ENCODE measurements at places on chromosomes 2 and 18.

DNA sequence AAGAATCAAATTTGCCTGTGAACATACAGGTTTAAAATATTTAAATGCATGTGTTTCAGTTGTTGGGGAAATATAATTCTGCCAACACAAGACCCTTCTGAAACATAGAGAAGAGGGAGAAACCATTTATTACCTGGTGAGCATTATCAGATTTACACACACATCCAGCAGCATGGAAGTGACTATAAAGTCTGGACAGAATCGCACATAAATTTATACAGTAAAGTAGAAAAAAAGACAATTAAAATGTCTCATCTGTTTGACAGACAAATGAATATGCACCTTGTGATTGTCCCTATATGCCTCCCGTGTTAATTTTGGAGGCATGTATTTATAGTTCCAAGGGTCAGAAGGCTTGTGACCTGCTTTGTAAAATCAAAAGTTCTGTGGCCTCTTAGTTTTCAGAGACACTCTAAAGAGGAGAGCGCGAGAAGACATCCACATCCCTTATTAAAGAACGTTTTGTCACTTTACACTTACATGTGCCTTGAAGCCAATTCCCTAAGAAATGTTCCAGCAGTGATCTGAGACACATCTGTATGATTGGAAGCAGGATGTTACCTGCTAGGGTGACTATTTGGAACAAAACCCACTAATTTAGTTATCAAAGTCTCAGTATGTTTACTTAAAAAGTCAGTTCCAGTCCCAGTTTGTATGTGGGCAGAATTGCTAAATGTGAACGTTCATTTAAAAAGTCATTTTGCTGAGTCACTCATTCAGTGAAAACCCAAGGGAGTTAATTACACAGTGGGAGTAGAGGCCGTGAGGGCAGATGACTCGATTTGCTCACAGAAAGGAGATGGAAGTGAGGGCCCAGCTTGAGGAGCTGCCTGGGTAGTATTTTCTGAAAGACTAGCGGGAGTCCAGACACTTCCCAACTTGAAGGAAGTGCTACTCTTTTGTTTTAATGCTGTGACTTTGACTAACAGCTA is 527.6 kb upstream of the MEX3C start:
- DNase-seq: no peak

GRCh38 chr2:134980639-134981038 is 62.0 kb downstream of the CCNT2 start:
- no peak for DNase-seq

DNA sequence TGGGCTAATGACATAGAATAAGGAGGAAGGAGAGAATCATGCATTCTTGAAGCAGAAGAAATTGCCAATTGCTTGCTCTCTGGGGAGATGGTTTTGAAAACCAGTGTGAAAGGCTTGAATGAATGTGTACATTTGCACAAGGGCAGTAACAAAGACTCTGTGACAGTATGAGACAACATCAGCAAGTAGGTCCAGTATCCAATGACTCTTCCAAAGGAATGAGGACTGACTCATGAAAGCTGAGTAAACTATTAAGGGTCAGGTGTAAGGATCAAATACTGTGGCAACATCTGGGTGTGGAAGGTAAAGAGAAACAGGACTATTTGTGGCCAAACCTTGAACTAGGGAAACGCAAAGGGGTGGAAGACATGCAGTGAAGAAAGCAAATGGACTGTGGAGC is 886.0 kb upstream of the CHAC2 start:
- DNase-seq: no peak

- DNase-seq: no peak
Observed at GRCh38 chr2:11752906-11753305, 6.5 kb downstream of the LPIN1 start.

DNA sequence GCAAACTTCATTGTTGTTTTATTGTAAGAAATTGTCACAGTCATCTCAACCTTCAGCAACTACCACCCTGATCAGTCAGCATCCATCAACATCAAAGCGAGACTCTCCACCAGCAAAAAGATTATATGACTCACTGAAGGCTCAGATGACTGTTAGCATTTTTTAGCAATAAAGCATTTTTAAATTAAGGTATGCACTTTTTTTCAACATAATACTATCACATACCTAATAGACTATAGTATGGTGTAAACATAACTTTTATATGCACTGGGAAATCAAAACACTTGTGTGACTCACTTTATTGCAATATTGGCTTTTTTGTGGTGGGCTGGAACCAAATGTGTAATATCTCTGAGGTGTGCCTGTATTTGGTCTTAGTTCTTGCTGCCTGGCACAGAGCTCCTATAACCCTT is 15.6 kb downstream of the SCN1A start:
- no peak for DNase-seq

- no peak for DNase-seq
Observed at GRCh38 chr18:75739682-75740081, 312.2 kb upstream of the SMIM21 start.

DNA sequence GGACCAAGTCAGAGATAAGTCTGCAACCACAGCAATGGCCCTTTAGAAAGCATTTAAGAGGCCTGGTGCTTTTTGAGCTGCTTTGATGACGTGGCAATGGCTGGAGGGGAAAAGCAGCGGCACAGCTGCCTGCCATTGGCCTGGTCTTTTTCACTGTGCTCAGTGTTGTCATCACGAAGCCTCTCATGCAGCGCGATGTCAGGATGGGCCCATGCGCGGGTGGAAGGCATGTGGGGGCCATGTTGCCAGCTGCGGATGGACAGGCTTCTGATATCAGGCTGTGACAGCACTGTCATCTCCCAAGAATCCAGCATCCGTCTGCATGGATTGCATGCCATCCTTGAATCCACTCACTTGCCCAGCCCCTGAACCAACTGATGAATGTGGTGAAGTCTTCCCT is 204.5 kb downstream of the ACKR3 start:
- DNase-seq: no peak

DNA sequence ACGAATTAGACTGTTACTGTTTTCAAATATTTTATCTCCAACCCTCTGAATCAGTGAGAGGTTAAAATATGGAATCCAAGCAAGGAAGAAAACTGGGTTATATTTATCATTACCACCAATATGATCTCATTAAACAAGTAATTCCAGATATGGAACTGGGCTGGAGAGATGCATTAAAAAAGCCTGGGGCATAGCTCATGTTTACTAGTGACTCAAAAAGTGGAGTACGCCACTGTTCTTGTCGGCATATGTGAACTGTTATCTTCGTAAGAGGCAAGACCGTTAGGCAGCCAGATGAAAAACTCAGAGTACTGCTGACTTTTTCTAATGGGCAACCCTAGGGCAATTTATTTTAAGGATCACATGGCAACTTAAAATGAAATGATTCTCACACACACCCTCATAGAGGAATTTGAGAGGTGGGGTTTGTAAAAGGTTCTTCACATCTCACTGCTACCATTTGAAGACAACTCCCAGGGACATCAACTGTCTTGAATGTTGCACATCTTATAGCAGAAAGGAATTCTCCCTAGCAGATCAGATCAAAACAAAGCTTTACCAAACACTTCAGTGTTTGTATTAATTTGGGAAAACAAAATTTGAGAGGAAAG is 105.2 kb upstream of the TFCP2L1 start:
- no peak for DNase-seq

DNA sequence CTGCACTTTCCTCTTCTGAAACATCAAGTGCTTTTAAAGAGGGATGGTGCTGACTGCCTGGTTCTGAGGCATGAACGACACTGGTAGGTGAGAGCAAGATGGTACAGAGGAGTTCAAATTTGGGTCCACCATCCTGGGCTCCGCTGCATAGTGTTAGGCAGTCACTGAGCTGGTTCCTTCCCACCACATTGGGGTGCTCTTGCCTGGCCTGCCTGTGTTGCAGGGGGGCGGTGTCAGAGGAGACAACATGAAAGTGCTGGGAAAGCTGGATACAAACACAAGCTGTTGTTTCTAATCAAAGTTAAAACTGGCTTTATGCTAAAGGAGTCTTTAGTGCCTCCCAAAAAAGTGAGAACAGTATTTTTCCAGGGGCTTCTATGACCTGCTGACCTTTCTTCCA is 258.1 kb downstream of the GBX2 start:
- DNase-seq: no peak

DNA sequence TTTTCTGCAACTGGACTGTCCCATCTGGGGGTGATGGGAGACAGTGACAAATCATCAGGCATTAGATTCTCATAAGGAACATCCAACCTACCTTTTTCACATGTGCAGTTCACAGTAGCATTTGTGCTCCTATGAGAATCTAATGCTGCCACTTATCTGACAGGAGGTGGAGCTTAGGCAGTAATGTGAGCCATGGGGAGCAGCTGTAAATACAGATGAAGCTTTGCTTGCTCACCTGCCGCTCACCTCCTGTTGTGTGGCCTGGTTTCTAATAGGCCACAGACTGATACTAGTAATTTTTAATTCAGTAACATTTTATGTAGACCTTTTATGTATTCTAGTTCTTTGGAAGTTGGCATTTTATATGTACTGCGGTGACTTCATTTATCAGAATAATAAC is 180.1 kb upstream of the SPOPL start:
- DNase-seq: no peak

DNA sequence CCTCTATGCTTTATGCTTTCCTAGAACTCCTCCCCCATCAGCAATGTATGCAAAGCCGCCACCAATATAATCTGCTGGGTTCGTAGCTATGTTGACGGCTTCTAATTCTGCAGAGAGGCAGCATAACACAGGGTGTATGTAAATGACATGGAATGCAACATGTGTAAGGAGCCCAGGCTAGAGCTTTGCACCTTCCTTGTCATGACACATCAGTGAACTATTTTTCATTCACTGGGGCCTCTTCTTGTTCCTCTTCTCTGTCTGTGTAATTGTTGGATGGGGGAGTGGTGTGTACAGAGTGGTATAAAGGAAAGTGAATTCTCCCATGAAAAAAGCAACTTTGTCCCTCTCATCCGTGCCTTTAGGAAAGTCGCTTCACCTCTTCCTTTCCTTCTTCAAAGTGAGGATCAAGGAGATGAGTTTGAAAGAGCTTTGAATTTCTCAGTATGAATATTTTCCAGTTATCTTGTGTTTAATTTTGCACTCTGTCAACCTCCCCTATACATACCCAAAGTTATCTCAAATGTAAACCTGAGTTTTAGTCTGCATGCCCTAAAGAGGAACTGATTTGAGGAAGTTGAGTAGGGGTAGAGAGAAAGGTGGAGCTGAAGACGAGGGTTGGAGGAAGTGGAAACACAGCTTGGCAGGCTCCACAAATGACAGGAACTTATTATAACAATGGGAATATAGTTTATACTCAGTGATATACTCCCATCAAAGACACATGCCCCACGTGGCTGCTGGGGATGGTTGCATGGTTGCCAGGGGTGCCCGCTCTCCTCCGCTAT is 74.9 kb upstream of the ARL4C start:
- no peak for DNase-seq

- peak; percentile 21 for DNase-seq
Observed at GRCh38 chr2:143705108-143705707, 576.0 kb downstream of the ARHGAP15 start.

DNA sequence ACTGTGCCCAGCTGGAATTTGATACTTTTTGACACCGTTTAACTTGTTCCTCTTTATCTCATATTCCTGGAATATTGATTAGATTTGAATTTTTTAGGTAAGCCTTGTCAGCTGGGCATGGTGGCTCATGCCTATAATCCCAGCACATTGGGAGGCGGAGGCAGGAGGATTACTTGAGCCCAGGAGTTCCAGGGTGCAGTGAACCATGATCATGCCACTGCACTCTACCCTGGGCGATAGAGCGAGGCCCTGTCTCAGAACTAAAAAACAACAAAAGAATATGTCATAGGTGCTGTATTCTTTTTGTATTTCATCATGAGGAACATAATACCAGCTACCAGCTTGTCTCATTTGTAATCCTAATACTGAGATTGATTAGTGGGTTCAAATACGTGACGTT is 90.3 kb downstream of the ZNF532 start:
- no peak for DNase-seq

DNA sequence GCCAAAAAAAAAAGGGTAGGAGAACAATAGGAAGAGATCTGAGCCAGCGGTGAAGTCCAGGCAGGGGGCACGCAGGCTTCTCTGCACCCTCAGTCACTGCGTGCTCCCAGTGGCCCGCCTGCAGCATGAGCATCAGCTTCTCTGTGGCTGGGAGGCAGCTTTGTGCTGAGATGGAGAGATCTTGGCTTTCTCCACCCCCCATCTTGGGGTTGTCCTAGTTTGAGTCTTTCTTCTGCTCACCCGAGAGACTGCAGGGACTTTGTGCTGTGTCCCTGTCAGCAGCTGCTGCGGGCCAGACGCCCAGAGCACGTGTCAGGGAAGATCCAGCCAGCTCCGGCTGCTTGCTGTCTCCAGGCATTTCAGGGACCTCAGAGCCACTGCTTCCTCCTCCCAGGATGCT is 20.3 kb downstream of the TRAPPC12 start:
- DNase-seq: no peak

- DNase-seq: no peak
Observed at GRCh38 chr2:19189391-19189790, 169.0 kb downstream of the OSR1 start.

- no peak for DNase-seq
Observed at GRCh38 chr18:78980777-78981380, 1.3 kb downstream of the SALL3 start.

GRCh38 chr2:72153026-72153791 is 5.5 kb upstream of the CYP26B1 start:
- no peak for DNase-seq

- no peak for DNase-seq
Observed at GRCh38 chr18:55549474-55550104, 38.4 kb downstream of the TCF4 start.

- DNase-seq: no peak
Observed at GRCh38 chr18:56799756-56800155, 148.6 kb downstream of the WDR7 start.

GRCh38 chr2:67463810-67464209 is 66.7 kb downstream of the ETAA1 start:
- DNase-seq: no peak

- DNase-seq: no peak
Observed at GRCh38 chr2:239697399-239698164, 296.8 kb upstream of the HDAC4 start.

GRCh38 chr2:231530099-231531011 is at the start of gene NMUR1:
Gene NMUR1 (minus strand): TSS chr2:231530445. CDS start chr2:231530361, 84 bp downstream.
- no peak for DNase-seq

GRCh38 chr2:144256996-144257707 is 262.8 kb downstream of the ZEB2 start:
- DNase-seq: no peak

DNA sequence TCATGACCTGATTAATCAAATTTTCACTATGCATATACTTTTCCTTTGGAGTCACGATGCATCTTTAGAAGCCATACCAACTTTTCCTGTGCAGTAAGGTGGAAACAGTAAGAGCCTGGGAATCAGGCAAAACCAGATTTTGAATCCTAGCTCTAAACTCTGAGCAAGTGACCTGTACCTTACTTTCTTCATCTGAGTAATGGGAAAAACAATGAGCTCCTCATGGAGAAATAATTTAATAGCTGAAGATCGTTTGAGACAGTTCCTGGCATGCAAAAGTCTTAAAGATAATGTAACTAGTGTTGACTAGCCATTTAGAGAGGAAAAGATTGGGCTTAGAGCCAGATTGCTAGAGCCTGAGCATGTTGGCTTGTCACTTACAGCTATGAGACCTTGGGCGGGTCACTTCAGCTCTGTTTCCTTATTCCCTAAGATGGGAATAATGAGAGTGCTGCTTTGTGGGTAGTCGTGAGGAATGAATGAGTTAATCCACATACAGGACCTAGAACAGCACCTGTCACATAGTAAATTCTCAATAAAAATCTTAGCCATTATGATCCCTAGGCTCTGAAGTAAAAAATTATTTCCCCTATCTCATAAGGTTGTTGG is 17.7 kb upstream of the CCNYL1 start:
- DNase-seq: no peak
